ENCODE measurements at places on chromosomes 7 and 10. TPM values are rescaled to one million over a fixed set of nuclear protein-coding genes. Genes with fewer than 3 reads are reported as not detected.

CNNM1 gene
- total RNA-seq: 0.24 TPM

ETV1 gene
- 15.2 TPM for total RNA-seq

OGDHL gene
- total RNA-seq: 1.7 TPM

TMEM176B gene
- not detected for total RNA-seq

SLC39A12 gene
- not detected for total RNA-seq

ZKSCAN1 gene
- total RNA-seq: 90.4 TPM

NPFFR1 gene
- total RNA-seq: not detected

TAS2R5 gene
- total RNA-seq: 3.1 TPM

PSAP gene
- 1,262 TPM for total RNA-seq

- DNase-seq: no peak
Observed at GRCh38 chr7:71015252-71015900, 116.6 kb upstream of the GALNT17 start.

GRCh38 chr7:100466653-100467605 is 2.9 kb upstream of the SPACDR start:
- no peak for DNase-seq

- no peak for DNase-seq
Observed at GRCh38 chr7:4439444-4439843, 242.7 kb upstream of the FOXK1 start.

GRCh38 chr10:129046065-129046681 is 420.9 kb upstream of the MGMT start:
- no peak for DNase-seq

DNA sequence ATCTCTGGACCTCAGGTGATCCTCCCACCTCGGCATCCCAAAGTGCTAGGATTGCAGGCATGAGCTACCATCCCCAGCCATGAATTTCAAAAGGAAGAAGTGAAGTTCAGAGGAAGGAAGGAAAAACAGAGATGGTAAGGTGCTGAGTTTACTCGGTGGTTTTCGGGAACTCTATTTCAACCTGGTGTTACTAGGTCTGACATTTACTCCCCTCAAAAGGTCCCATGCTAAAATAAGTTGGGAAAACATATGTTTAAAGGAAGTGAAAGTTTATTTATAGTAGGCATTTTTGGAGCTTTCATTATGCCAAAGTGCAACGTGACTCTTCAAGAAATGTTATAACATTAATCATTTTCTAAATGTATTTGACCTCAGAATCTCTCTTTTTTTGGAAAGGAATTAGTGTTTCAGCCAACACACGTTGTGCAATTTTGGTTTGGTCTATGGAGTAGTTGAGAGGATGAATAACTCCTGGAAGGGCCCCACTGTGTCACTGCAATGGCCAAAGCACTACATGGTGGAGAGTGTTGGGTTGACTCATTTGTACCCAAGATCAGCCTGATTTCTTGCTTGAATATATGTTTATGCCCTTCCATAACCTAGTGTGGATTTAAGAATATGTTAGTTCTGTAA is 114.7 kb upstream of the FAM171A1 start:
- no peak for DNase-seq

- no peak for DNase-seq
Observed at GRCh38 chr7:134891696-134892678, 94.3 kb upstream of the AGBL3 start.

- DNase-seq: no peak
Observed at GRCh38 chr10:61172182-61172926, 228.4 kb upstream of the RHOBTB1 start.

- no peak for DNase-seq
Observed at GRCh38 chr7:151426441-151426903, 13.5 kb downstream of the CRYGN start.

DNA sequence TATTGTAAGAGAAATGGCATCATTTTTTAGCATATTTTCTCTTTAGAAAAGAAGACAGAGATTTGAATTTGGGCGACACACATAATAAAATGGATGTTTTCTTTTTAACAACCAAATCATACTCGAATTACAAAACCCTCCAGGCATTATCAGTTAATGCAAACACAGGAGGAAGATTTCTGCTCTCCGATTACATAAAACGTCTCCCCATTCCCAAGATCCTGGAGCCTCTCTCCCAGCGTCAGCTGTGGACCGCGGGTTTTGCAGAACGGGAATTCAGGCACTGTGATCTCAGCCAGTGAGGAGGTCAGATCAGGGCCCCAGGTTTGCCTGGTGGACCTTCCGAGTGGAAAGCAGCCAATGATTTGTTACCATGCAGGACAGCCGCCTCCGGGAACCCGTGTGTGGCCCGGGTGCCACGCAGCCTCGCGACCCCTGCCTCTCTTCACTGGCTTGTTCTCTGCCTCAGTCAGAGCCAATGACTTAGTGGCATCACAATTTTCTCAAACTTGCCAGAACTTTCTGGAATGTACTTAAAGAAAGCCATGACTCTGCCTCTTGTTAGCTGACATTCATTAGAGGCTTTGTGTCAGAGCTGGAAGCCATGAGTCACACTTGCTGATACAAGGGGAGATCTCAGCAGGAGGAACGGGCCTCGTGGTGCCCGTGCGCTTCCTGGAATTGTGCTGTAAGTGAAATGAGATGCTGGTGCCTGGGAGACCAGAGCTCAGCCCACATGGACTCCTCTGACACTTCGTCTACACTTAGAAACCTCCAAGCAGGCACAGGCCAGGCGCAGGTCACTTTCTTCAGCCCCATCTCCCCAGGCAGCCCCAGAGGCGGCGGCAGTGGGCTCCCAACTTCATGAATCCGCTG is 246.1 kb downstream of the KLF6 start:
- DNase-seq: no peak

DNA sequence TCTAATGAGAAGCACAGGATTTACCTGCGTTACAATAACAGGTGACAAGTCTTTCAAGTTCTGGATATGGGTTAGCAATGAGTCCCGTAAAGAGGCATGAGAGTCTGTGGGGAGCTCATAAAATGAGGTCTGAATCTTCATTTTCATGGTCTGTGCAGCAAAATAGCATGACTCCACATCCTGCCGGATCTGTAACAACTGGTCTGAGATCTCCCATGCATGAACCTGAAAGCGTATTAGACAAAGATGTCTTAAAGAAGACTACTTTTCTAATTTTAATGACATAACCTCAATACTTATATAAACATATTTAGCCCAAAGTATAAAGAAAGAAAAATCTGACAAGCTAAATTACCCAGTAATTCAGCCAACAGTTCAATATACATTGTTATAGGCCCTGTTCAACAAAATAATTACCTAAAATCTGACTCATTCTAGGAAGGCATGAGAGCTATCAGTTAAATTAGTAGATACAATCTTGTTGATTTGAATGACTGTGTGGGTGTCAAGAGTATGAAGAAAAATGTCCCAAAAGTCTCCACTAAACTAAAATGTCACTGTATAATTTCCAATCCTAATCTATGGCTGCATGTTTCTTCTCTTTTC is 36.9 kb downstream of the TNPO3 start:
- DNase-seq: no peak

DNA sequence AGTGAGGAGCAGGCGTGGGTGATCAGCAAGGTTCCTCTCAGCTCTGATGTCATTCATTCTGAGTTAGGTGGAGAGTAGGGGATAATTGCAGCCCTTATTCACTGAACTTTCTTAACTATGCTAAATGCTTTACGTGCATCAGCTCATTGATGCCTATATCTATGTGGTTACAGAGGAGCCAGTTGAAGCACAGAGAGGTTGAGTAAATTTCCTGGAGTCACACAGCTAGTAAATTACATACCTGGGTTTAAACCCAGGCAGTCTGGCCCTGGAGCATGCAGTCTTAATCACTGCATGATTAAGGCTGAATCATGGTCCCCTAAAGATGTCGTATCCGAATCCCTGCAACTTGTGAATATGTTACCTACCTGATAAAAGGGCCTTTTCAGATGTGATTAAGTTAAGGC is 99.6 kb downstream of the GRK5 start:
- no peak for DNase-seq

GRCh38 chr7:27688646-27689045 is 26.0 kb upstream of the HIBADH start:
- no peak for DNase-seq

GRCh38 chr10:63430091-63430998 is 35.4 kb downstream of the JMJD1C start:
- no peak for DNase-seq

DNA sequence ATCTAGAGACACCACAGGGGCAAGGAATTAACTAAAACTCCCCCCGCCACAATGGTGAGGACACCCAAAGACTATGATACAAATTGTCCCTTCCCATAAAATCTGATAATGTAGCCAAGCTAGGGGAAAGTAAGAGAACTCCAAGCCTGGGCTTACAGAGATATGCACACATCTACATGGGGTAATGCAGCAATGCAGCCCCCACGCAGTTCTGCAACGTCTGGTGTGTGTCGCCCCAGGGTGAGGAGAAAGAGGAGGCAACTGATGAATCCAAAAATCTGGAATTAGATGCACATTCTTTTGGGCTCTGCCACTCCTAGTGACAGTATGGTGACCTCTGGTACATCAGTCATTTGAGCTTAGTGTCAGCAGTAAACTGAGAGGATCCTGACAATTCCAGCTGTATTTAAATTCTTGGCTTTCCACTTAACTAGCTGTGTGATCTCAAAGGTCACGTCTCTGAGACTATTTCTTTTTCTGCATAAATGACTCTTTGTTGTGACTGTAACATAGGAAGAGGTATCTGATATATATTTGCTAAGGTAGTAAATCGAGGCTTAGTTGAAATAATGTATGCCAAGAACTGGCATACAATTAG is 51.5 kb downstream of the PIP4K2A start:
- DNase-seq: no peak

GRCh38 chr7:111409714-111410422 is 152.4 kb downstream of the IMMP2L start:
- no peak for DNase-seq

DNA sequence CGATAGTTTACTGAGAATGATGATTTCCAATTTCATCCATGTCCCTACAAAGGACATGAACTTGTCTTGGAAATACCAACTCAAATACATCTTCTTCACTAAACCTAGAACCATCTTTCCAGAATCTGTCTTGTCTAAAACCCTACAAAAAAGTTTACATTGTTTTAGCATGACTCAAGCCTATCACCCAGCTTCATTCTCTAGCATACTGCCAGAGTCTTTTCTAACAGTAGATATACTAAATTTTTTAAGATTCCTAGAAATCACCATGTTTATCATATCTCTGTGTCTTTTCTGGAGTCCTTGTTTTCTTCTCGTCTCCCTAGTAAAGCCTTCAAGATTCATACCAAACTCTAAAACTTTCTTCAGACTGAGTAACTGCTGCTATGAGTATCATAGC is 129.7 kb downstream of the SEMA3E start:
- no peak for DNase-seq

DNA sequence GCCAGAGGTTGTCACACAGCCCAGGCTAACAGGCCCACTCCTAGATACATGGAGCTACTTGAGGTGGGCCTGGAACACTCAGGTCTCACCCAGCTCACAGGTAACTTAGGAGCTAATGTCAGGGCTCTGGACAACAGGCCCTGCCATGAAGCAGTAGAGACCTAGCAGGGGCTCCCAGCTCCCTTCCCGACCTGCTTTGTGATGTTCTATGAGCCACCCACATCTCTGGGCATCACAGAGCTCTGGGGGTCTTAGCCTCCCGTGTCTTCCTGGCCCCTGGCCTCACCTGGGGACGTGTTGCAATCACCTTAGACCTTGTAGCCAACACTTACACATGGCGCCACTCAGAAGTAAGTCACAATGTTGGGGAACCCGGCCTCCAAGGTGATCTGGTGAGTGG is 12.4 kb downstream of the WDFY4 start:
- peak; percentile 66 for DNase-seq

GRCh38 chr7:51426163-51426562 is 109.6 kb upstream of the COBL start:
- no peak for DNase-seq

DNA sequence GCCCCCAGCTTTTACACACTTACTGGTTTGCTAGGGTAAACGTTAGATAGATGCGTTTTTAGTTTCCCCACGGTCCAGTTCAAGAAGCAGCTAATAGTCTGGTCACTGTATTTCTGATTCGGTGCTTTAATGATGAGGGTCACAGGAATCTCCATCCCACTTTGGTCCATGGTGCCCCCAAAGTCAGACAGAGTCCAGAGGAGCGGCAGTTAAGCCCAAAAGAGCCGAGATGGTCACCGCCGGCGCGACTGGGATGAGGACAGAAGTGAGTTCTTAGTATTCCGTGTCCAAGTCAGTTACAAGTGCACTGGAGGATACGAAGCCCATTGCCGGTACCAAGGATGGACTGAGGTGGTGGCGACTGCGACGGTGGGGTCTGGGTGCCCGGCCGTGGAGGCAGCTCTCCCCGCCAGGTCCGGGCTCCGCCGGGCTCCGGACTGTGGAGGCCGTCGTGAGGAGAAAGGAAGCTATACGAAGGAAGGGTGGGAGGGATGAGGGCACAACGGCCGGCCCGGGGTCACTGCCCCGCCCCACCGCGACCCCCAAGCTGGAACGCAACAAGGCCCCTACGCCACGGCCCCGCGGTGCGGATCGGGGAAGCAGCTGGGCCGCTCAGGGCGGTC is 663 bp downstream of the HERPUD2 start:
- DNase-seq: no peak

DNA sequence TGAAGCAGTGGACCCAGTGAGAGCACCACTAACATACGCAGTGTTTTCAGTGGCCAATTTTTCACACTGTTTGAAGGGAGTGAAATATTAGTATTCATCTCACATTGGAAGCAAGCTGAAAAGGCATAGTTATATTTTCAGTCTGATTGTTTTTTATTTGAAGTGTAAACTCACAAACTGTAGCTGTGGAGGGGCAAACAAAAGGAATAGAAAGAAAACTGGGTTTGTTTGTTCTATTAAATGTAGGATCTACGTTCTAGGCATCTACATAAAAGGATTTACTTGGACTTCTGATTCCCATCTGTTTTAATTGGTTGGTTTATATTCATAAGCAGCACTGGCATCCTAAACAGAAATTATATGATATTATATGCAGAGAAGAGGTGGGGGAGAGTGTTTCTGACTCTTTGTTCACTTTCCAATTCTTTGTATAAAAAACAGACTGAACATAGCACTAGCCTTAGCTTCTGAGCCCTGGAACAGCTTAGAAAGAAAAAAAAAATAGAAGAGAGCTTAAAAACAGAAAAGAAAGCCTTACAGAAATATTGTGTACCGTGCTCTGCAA is 447.8 kb upstream of the KCND2 start:
- DNase-seq: no peak

DNA sequence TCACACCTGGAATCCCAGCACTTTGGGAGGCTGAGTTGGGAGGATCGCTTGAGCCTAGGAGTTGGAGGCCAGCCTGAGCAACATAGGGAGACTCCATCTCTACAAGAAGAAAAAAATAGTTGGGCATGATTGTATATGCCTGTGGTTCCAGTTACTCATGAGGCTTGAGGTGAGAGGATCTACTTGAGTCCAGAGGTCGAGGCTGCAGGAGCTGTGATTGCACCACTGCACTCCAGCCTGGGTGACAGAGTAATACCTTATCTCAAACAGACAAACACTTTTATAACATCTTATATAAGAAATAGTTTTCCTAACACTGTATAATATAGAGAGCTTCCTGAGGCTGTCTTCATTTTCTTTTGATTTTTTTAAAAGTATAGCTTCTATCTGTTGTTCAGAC is 448.4 kb upstream of the COBL start:
- no peak for DNase-seq

DNA sequence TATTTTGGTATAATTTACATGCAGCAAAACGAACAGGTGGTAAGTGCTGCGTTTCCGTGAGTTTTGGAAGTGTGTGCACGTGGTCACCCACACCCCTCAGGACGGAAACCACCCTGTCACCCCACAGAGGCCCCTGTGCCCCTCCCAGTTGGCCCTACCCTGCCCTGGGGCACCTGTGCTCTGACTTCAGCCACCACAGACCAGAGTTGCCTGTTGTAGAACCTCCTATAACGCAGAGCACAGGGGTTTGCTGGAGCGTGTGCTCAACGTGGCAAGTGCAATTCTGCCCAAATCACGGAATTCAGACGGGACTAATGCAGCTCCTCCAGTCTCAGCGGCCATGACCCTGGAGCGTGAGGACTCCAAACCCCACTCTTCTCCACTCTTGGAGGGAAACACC is 9.6 kb upstream of the CFAP46 start:
- no peak for DNase-seq
